ENCODE measurements at places on chromosomes 3 and 15. TPM values are rescaled to one million over a fixed set of nuclear protein-coding genes. Genes with fewer than 3 reads are reported as not detected.

DNA sequence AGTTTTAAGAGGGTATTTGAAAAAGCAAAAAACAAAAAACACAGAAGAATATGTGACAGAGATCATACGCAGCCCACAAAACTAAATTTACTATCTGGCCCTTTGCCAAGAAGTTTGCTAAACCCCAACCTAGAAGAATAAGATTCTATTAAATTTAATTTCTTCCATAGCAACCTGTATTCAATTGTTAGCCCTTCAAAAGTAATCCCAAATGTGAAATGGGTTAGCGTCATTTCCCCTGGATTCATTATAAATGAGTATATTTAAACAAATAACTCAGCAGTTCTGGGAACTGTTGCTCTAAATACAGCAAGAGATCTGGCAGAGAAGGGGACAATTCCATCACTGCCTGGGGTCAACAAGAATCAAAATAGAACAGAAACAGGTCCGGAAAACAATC is 56.8 kb downstream of the CERS3 start:
- DNase-seq = no peak

DNA sequence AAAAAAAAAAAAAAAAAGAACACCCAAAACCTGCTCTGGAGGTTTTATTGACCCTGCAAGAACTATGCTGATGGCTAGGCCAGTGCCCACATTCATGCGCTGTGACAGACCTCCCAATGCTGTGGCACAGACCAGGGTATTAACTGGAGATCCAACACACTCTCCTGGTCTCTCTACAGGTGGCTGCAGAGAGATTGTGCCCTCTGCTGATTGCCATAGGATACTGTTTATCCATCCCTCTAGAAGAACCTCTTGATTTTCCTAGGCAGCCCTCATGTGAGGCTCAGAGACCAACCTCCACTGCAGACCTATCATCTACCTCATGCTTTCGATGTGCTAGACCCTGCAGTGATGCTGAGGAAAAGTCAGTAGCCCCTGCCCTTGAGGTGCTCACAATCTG is 125.5 kb upstream of the TRIM42 start:
- no peak for DNase-seq

DNA sequence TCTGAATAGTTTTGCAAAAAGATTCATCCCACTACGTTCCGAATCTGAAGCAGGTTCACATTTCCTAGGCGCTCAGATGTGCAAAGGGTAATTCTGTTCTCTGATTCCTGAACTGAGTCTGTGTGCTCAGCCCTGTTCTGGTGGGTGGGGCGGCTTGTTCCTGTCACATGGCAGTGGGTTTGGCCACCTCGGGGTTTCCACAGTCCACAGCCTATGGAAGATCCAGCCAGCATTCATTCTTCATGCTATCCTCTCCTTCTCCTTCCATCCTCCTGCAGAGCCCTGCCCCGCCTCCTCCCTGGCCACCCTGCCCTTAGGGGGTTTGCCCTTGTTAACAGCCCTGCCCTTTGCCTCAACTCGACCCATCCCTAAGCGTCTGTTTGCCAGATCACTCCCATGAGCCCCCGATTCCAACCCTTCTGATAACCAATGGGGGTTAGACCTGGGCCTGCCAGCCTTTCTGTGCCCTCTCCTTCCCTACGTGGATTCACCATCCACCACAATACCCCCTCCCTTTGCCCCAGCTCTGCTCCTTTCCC is 31.0 kb downstream of the PRR20G start:
- no peak for DNase-seq

The ALDH1L1 gene
- not detected for total RNA-seq

- peak; percentile 34 for DNase-seq
Measured at GRCh38 chr3:119809249-119810017, 27.5 kb downstream of the NR1I2 start.

GRCh38 chr3:143563786-143564185 is 284.5 kb downstream of the SLC9A9 start:
- no peak for DNase-seq

DNA sequence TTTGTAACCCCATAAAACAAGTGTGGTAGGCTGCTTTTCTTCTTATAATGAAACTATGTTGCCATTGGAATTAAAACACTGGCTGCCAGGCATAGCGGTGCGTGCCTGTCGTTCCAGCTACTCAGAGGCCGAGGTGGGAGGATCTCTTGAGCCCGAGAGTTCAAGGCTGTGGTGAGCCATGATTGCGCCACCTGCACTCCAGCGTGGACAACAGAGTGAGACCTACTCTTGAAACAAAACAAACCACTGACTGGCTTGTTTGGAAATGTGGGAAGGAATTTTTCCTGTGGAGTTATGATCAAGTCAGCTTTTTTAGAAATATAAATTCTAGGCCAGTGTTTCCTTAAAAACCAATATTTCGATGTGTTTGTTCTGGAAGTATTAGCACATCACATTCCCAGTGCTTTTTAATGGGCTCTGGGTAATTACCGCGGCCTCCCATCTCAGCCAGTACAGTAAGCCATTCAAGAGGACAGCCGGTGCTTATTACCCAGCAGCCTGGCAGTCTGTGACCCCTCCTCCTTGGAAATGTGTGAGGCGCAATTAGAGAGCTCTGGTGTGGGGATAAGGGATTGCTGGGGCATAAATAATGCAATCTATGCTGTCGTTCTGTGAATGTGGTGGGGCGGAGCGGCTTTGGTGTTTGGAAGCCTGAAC is 58.3 kb upstream of the TRAK1 start:
- no peak for DNase-seq

- DNase-seq = peak; percentile 48
Measured at GRCh38 chr3:60192297-60193114, 1058.7 kb downstream of the FHIT start.

The CSPG4 gene
- total RNA-seq = not detected

The ACTR8 gene
- 32.0 TPM for total RNA-seq

DNA sequence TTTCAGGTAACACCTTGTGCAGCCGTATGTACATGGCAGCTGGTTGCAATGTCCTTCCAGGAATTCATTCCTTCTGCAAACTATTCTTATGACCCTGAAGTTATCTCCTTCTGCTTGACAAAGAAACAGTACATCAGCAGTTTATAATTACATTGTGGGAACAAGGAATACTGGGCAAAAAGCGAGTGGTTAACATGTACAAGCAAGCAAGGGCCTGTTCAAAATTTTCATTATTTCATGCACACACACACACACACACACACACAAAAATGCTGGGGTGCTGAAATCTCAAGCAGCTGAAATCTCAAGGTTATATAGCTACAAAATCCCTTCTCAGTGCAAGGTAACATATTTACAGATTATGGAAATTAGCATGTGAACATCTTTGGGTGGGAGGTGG is 30.7 kb downstream of the GTPBP8 start:
- DNase-seq = no peak

The CACNA1D gene
- total RNA-seq = 0.53 TPM

GRCh38 chr15:69749797-69750196 is 297.2 kb downstream of the RPLP1 start:
- DNase-seq = no peak

The GOLGA8T gene
- not detected for total RNA-seq
